Fibroblast of lung (primary cell): ENCODE measurements at places on chromosomes 13 and 19. TPM values are rescaled to one million over a fixed set of nuclear protein-coding genes. Genes with fewer than 3 reads are reported as not detected.

- DNase-seq, result no peak
Measured at GRCh38 chr19:16062789-16063188, 13.5 kb upstream of the TPM4 start.

The SYNGR4 gene
- not detected in 2 replicates for polyA plus RNA-seq

The TDRD12 gene
- polyA plus RNA-seq, result 0.21 TPM in 1 of 2 replicates, not detected in the other

DNA sequence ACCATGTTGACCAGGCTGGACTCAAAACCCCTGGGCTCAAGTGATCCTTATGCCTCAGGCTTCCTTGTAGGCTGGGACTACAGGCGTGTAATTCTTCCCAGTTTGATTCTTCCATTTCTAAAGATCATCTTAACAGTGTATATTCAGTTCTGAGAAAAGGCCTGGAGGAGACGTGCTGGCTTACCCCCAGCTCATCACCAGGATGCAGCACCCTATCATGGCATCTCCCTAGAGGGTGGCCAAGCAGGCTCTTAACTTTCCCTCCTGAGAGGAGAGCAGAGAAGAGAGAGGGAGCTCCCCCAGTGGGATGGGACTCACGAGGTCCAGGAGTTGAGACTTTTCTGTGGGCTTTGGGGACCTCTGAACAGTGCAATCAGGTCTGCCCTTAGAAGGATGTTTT lies 2.1 kb upstream of the TUBA3C start:
- DNase-seq, result no peak

GRCh38 chr19:43847884-43848283 lies 20.8 kb downstream of the ZNF283 start:
- no peak for DNase-seq

DNA sequence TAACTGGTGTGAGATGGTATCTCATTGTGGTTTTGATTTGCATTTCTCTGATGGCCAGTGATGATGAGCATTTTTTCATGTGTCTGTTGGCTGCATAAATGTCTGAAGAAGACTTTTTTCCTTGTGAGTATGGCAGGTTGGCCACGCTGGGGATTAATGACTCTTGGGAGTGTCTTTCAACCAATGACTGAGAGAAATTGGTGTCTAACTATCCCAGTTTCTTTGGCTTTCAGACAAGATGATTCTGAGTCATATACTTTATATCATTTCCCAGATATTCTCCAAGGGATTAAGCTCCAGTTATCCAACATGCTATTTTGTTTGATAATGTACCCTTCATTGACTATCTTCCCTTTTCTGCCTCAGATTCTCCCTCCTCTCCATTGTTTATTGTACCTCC lies 35.5 kb upstream of the CSNK1A1L start:
- peak; percentile 88 for DNase-seq

DNA sequence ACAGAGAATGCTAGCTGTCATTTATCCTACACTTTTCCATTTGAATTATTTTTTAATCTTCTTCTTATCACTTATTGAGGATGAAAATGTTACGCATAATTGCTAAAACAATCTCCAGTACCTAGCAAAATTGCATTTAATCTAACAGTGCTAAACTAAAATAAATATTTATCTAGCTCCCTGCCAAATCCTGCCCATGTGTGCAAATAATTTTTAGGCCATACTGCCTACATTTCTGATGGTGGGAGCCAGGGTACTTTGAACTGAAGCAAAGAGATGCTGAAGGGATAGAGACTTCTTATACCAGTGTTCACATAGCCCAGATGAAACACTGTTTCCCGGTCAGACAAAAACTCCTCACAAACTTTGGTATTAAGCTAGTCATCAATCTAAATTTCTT lies 1268.7 kb upstream of the PCDH20 start:
- no peak for DNase-seq

The ALDH16A1 gene
- polyA plus RNA-seq, result 2.4 and 4.3 TPM in 2 replicates

The MZF1 gene
- polyA plus RNA-seq, result 3.0 and 4.1 TPM in 2 replicates

The ZNF431 gene
- 3.0 and 3.7 TPM in 2 replicates for polyA plus RNA-seq

GRCh38 chr13:63024458-63024857 lies 1608.8 kb upstream of the PCDH20 start:
- DNase-seq, result no peak

The ALOX5AP gene
- polyA plus RNA-seq, result 0.25 and 0.36 TPM in 2 replicates

DNA sequence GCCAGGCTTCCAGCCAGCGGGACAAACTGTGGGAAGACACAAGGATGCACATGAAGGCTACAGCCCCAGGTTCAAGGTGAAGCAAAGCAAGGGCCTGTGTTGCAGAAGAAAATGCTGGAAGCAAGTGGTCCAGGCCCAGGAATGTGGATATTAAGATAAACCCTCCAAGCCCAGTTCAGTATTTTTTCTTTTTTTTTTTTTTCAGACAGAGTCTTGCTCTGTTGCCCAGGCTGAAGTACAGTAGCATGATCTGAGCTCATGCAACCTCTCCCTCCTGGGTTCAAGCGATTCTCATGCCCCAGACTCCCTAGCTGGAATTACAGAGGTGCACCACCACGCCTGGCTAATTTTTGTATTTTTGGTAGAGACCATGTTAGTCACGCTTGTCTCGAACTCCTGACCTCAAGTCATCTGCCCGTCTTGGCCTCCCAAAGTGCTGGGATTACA lies 4.4 kb downstream of the PRDX2 start:
- DNase-seq, result no peak

- DNase-seq, result peak; percentile 18
Measured at GRCh38 chr13:42836930-42837690, 55.7 kb downstream of the FAM216B start.
